ENCODE measurements at places on chromosomes 4 and X. TPM values are rescaled to one million over a fixed set of nuclear protein-coding genes. Genes with fewer than 3 reads are reported as not detected.

The JCHAIN gene
- total RNA-seq: 0.20 TPM

The ZDHHC15 gene
- total RNA-seq: not detected

The VCX2 gene
- total RNA-seq: not detected

The NUP62CL gene
- total RNA-seq: 13.9 TPM

The KIT gene
- total RNA-seq: 0.02 TPM

The CT45A5 gene
- not detected for total RNA-seq

The MAGEC2 gene
- total RNA-seq: not detected

The ENPEP gene
- total RNA-seq: 0.01 TPM

The CASP3 gene
- 21.7 TPM for total RNA-seq

The CTAG1B gene
- not detected for total RNA-seq

The NAP1L3 gene
- 0.35 TPM for total RNA-seq

The MID1 gene
- 32.2 TPM for total RNA-seq

The IGSF1 gene
- total RNA-seq: 0.32 TPM

The ARMCX4 gene
- total RNA-seq: 0.63 TPM

The FOXR2 gene
- not detected for total RNA-seq

The TRIM60 gene
- not detected for total RNA-seq

The ADH7 gene
- not detected for total RNA-seq

The LRAT gene
- total RNA-seq: 0.05 TPM

The ADGRL3 gene
- total RNA-seq: 0.05 TPM

The EMCN gene
- not detected for total RNA-seq

The SPANXC gene
- total RNA-seq: not detected

The GLOD5 gene
- not detected for total RNA-seq

The C4orf36 gene
- total RNA-seq: 1.2 TPM

The SYNPO2 gene
- 1.0 TPM for total RNA-seq

The UGT2B10 gene
- total RNA-seq: 0.06 TPM

The ARHGAP6 gene
- total RNA-seq: not detected

The VEGFD gene
- 0.20 TPM for total RNA-seq

The CPE gene
- 1.4 TPM for total RNA-seq

The BEX2 gene
- total RNA-seq: 9.3 TPM

The STATH gene
- not detected for total RNA-seq

The P2RY4 gene
- 0.06 TPM for total RNA-seq

The CLGN gene
- 6.6 TPM for total RNA-seq

The RAI2 gene
- total RNA-seq: 0.14 TPM

The REELD1 gene
- not detected for total RNA-seq

The TRMT2B gene
- total RNA-seq: 16.2 TPM

The CCDC110 gene
- not detected for total RNA-seq

The GPRIN3 gene
- 2.2 TPM for total RNA-seq

The AFF2 gene
- total RNA-seq: not detected

The NUDT10 gene
- 1.2 TPM for total RNA-seq

The NDST3 gene
- not detected for total RNA-seq

The SH3BGRL gene
- 39.9 TPM for total RNA-seq

The SH3RF1 gene
- total RNA-seq: 8.5 TPM

The IL1RAPL1 gene
- total RNA-seq: not detected

The PABPC4L gene
- 0.07 TPM for total RNA-seq

The TMEM47 gene
- 1.2 TPM for total RNA-seq

The PCDH7 gene
- 0.07 TPM for total RNA-seq

The PSAPL1 gene
- 0.33 TPM for total RNA-seq
